Cortex of kidney (tissue), 1 donor: ENCODE measurements at places on chromosomes 2 and 18.

DNA sequence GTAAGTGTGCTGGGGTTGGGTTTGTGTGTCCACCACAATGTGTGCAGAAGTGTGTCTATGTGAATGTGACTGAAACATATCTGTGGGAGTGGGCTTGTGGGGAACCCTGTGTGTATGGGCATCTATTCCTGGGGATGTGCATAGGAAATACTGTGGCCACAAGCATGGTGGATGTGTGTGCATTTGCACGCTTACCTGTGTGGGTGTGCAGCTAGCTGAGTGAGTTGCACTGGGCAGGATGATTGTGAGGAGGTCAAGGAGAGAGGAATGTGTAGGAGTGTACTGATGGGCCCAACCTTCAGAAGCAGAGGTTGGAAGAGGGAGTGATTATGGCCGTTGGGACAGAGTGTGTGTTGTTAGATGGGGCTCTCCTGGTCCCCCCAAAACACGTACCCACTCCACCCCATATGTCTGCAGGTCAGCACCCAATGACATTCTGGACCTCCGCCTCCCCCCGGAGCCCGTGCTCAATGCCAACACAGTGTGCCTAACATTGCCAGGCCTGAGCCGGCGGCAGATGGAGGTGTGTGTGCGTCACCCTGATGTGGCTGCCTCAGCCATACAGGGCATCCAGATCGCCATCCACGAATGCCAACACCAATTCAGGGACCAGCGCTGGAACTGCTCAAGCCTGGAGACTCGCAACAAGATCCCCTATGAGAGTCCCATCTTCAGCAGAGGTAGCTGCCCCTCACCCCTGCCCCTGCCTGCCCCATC, 1.2 kb downstream of the WNT10A start:
- no peak for DNase-seq

GRCh38 chr18:61855449-61856378, 37.1 kb downstream of the RNF152 start:
- no peak for DNase-seq

DNA sequence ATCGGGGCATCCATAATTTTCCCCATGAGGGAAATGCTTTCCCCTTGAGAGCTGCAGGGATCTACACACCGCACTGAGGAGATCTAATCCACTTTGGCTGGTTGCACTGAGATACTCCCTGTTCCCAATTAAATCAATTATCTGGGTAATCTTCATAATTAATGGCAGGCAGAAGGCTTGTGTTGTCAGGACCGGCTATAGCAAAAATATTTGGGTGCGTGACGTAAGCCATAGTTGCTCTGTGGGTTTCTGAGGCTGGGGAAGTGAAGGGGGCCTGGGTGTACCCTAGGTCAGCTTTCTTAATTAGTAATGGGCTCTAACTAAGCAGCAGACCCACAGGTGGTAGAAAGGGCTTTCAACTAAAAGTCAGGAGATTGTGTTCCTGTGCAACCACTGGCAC, 62.8 kb upstream of the UPP2 start:
- DNase-seq, result no peak

DNA sequence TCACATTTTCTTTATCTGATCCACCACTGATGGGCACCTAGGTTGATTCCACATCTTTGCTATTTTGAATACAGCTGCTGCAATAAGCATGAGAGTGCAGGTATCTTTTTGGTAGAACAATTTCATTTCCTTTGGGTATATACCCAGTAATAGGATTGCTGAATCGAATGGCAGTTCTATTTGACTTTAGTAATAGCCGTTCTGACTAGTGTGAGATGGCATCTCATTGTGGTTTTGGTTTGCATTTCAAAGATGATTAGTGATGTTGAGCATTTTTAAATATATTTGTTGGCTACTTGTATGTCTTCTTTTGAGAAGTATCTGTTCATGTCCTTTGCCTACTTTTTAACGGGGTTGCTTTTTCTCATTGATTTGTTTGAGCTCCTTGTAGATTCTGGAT, 72.3 kb downstream of the CCDC138 start:
- DNase-seq, result no peak
